ENCODE measurements at places on chromosomes 13 and 19.

- no peak for DNase-seq
Measured at GRCh38 chr13:71772361-71772760, 94.6 kb downstream of the DACH1 start.

GRCh38 chr19:52536448-52536800 is 9.0 kb downstream of the ZNF808 start:
- peak; percentile 51 for DNase-seq

DNA sequence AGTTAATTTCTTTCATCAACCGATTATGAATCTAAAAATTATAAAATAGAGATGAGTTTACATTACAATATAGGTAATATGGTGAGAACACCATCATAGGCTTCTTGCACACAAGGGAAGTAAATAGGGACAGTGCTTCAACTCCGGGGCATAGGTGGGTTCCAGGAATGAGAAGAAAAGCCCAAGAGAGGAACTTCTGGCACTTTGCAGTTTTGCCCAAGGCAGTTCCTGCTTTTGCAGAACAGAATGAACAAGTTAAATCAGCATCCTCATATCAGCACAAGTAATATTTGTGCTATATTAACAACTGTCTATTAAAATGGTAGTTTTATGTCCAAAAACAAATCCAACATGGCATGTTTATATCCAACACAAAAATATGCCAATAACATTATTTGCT is 60.1 kb downstream of the DACH1 start:
- no peak for DNase-seq

DNA sequence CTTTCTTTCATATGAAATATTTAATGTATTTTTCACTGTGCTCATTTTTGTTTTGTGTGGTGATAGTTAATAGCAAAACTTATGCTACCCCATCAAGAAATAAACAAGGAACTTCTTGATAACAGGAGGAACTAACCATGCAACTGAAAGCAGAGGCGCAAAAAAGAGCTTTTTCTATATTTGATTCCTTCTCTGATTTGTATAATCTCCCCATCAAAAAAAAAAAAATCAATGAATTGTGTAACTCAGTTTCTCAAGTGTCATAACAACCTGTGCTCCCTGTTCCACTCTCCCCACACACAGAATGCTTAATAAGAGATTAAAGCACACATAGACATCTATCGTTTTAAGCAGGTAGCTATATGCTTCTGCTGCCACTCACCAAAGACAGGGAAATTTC is 67.3 kb upstream of the MED4 start:
- DNase-seq: no peak

DNA sequence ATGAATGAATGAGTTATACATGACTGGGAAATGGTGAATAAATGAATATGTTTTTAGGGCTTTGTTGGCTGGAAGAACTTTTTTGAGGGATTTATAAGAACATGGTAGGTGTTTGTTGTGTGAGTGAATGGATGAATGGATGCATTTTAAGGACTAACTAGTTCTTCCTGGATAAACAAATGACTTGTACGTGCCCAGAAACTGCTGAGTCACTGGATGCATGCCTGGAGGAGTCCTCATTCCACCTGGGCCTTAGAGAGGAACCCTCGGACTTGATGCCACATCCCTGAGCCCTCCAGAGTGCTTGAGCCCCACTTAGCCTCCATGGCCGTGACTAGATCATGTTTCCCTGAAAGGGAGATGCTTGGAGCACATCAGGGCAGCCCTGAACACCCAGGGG is 153.4 kb downstream of the DPF1 start:
- no peak for DNase-seq

DNA sequence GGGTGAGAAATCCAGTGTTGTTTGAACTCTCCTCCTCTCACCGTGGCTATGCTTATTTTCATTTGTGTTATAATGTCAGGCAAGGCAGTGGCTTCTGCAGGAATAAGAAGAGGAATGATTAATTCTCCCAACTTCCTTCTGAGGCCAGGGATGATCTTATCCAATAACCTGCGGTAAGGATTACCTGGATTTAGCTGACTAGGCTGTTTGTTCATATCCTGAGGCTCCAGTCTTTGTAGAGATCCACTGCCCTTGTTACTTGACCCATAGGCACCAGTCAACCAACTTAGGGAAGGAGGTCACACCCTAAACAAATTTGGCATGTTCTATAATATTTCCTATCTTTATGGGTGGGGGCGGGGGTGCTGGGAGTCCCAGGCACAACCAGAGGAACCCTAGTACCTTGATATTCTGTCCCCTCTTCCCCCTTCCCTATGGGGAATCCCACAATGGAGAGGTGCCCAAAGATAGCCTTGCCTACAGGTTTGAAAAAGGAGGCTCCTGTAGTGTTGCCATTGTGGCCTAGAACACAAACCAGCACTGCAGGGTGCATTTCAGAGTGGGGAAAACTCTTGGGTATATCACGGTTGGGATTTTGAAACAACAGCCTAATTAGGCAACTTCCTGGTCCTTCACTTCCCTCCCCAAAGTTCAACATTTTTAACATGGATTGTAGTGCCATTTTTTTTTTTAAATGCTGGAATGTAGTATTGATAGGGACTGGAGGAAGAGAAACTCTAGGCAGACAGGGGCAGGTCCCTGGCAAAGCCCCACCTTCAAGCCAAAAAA is 977.5 kb upstream of the SPRY2 start:
- no peak for DNase-seq

DNA sequence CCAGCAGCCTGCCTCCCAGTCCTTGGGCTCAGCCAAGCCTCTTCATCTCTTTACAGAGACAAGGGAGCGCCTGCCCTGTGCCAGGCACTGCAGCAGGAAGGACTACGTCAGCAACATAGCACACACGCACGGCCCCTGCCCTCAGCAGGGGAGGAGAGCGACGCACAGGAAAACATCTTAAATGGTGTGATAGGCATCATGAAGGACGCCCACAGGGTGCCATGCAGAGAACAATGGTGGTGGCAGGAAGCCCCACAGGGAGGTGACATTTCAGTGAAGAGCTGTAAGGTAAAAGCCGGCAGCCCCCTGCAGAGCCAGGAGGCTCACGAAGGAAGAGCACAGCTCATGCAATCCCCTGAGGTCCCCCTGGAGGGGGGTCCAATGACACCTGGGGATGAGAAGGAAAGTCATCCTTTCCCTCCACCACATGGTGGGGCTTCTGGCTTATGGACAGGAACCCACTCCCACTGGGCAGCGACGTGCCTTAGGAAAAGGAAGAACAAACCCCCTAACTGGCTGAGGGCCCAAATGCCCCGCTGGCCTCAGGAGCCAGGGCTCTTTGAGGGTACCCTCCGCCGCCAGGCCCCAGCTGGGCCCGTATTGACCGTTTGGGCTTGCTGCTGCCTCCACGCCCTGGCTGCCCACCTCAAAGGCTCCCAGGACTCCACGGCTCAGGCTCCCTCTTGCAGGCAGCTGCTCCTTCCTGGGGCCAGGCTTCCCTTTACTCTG is 37.3 kb upstream of the C13orf42 start:
- no peak for DNase-seq

Data from CD4-positive, alpha-beta T cell treated with Interleukin-10 for 1 hour (primary cell).